ENCODE measurements at places on chromosomes 5 and 9.
A peak's percentile ranks its signal among the peaks of the same experiment; 100 is the strongest.

GRCh38 chr5:53817183-53817582 is 256.7 kb downstream of the NDUFS4 start:
- DNase-seq, result no peak

DNA sequence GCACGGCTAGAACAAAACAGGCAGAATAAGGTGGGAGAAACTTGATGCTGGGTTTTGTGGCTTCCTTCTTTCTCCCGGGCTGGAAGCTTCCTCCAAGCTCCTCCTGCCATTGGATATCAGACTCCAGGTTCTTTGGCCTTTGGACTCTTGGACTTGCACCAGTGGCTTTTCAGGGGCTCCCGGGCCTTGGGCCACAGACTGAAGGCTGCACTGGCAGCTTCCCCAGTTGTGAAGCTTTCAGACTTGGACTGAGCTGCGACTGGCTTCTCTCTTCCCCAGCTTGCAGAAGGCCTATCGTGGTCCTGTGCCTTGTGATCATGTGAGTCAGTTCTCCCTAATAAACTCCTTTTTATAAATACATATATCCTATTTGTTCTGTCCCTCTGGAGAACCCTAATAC is 364.4 kb downstream of the DNAH5 start:
- DNase-seq, result no peak

GRCh38 chr5:43019614-43020398 is 20.3 kb downstream of the ANXA2R start:
- DNase-seq, result peak; percentile 71

DNA sequence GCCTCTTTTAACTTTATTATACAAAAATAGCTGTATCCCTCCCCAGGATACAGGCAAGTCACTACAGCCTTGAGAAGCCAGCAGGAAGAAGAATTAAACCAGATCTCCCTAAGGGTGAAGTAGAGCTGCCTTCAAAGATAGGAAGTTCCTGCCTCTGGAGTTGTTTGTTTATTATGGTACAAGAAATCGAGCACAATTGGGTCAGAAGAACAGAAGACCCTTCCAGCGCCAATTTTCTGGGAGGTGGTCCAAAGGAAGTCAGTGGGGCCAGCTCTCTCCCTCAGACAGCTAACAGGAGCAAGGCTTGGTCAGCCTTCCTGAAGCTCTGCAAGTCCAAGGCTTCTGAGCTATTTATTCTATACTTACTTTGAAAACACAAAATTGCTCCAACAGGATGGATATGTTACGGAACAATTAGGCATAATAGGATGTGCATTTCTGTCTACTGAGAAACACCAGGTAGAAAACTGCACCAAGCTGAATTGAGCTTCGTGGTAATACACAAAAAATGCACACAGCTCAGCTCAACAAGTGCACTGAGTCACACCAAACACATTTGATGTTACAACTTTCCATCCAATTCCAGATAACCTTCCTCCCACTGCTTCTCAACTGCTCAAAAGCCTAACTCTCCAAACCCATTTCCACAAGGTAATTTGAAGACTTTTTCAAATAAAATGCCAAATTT is 16.0 kb downstream of the SERINC5 start:
- DNase-seq, result no peak

DNA sequence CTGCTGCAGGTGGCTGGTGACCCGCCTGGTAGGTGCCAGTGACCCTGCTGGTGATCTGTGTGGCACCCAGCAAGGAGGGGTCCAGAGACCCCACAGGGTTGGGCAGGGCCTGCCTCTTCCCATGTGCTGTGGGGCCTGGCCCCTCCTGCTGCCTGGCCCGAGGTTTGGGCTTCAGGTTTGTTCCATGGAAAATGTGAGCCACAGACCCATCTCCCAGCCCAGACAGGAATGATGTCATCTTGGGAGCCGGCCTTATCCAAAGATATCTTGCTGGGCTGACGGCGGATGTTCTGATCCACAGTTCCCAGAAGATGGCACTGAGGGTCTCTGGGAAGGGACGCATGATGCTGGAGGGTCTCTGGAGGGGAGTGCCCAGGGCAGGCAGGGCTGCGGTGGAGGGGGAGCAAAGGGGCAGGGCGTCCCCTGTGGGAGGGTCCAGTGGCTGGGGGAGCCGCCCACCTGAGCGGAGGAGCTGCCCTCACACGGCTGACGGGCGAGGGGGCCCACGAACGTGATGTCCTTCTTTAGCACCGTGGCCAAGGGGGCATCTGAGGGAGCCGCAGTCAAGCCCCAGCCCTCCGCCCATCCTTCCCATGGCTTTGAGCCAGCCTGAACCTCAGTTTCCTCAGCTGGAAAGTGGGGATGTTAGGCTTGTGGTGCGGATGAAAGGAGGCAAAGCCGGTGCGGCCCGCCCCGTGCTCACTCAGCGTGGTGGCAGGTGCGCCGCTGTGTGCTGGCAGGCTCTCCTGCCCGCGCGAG is 68.1 kb downstream of the COL5A1 start:
- no peak for DNase-seq

DNA sequence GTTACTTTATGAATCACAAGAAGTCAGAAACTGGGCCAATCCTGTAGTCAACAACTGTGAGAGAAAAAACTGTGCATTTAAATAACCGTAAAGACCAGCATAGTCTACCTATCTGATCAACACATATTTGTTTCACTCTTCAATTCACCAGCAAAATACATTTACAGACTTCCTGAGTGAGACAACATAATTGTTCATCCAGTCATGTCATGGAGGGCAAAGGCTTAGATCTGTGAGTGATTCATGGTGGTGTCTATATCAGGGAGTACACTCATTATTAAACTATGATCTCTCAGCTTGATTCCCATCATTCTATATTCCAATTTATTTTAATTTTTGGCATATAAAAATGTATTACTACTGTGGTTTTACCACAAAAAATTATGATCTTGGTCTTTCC is 694.6 kb downstream of the DNAH5 start:
- no peak for DNase-seq

- DNase-seq, result no peak
Observed at GRCh38 chr9:113503131-113503541, 39.6 kb downstream of the RGS3 start.

DNA sequence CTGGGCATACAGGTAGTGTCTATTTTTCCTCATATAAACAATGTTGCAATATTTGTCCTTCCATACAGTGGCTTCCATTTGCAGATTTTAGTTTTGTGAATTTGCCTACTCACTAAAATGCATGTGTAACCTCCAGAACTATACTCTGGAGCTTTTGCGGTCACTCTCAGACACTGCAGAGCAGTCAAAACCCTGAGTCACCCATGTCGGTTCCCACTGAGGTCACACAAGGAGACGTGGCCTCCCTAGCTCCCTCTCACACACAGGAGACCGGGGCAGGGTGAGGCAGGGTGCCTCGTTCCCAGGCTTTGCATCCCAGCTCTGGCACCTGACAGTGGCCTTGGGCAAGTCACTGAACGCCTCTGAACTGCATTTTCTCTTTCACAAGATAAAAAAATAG is 55.5 kb upstream of the ZNF354A start:
- DNase-seq, result no peak

- no peak for DNase-seq
Observed at GRCh38 chr9:38622288-38622674, 1.9 kb upstream of the ANKRD18A start.

DNA sequence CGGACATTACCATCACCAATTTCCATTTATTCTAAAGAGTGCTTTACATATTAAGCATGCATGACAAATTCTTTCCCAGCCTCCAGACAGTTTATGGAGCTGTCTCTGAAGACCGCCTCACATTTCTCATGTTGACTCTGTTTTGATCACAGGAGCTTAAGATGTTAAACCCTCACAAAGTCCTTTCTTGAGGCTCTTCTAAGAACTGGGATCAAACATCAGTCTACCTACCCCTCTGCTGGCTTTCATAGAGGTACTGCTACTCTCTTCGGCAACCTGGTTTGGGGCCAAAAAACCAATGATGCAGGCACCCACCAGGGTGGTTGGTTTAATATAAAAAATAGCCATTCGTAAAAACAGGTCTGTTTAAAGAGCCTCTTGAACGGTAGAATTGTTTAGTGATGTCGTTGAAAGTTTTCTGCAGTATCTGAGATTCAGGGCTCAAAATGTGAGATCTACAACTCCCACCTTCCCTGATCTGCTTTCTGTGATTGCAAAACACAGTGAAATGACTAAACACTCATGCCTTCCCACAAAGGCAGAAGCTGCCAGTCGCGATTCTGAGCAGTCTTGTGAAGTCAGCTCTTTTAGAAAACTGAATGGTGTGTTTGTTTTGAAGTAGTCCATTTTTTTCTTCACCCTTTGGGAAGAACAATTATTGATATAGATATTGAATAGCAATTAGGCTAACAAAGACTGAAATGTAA is 3.5 kb downstream of the RXFP3 start:
- DNase-seq, result no peak

DNA sequence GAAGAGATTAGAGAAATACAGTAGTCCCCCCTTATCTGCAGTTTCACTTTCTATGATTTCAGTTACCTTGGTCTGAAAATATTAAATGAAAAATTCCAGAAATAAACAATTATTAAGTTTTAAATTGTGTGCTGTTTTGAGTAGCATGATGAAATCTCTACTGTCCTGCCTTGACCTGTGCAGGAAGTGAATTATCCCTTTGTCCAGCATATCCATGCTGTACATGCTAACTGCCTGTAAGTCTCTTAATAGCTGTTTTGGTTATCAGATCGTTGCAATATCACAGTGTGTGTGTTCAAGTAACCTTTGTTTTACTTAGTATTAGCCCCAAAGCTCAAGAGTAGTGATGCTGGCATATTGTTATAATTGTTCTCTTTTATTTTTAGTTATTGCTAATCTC is 11.2 kb upstream of the JAK2 start:
- no peak for DNase-seq

- DNase-seq, result no peak
Observed at GRCh38 chr9:71122022-71122275, 528 bp upstream of the TRPM3 start.

GRCh38 chr5:178992291-178992895 is 2.7 kb downstream of the GRM6 start:
- DNase-seq, result no peak

DNA sequence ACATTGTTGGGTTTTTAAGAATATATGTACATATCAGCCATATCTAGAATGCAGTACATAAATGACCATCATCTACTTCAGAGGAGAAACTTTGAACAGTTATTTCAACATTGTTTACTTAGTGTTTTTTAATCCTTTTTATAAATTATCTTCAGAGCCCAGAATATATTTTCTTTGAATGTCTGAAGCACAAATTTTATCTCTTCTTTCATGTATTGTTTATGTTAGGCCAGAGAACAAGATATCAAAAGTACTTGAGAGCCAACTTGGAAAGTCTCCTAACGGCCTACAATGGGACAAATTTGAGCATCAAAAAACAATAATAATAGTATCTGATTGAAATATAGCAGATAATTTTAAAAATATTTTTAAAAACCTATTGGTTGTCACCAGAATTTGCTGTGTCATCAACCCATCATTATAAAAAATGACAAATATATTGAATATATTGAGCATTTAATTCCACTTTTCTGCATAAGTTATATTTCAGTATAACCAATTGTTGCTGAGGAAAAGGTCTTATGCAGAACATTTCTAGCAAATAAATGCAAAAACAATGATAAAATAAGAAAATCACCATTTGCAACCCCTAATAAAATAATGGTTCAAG is 67.5 kb upstream of the CCNG1 start:
- DNase-seq, result no peak

DNA sequence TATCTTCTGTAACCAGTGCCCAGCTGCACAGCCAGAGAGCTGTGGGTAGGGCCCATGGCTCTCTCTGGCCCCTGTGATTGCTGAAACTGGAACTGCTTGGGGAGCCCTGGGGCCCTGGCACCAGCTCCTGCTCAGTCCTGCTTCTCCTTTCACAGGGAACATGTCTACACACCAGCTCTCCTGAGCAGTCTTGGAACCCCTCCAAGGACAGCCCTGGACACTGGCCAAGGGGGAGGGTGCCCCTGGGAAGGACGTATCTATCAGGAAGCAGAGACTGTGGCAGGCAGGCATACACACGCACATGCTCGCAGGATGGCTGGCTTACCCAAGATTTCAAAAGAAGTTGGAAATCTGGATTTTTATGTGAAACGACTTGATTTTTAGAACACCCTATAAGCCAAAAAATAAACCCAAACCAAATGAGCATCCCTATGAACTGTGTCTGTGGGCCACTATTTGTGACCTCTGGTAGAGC is 8.8 kb upstream of the TRAF1 start:
- DNase-seq, result no peak

- DNase-seq, result no peak
Observed at GRCh38 chr5:23996525-23996924, 489.1 kb downstream of the PRDM9 start.

DNA sequence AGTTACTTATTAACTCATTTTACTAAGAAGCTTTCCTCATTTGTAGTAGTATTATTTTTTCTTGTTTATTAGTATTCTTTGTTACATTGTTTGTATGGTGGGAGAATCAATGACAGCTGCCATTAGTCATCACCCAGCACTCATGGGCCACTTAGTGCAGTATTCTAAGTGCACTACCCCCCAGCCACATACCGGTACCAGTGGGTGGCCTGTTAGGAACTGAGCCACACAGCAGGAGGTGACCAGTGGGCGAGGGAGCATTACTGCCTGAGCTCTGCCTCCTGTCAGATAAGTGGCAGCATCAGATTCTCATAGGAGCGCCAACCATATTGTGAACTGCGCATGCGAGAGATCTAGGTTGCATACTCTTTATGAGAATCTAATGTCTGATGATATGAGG is 24.2 kb upstream of the CAMLG start:
- no peak for DNase-seq

DNA sequence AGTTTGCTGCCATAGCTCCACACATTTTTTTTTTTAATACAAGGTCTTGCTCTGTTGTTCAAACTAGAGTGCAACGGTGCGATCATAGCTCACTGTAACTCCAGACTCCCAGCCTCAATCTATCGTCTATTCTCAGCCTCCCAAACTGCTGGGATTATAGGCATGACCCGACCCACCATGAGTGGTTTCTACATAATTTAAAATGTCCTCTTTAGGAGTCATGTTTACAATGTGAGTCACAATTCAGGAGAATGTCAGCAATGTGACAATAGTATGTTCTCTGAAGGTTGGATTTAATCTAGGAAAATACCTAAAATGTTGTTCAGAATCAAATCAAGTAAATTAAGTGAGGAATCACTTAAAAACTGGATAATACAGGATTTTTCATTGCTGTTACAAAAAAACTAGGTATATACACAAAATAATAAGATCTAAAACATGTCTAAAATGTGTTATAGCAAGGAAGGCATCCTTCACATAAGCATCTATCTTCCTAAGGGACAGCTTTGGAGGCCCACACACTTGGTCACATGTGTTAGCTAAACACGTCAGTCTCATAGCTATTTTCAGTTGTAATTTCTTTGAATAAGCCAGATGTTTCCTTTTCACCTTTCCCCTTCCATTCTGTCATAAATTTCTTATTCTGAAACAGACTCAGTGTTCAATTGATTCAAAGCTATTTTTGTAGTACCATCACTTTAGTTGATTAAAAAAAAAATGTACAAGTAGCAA is 30.0 kb upstream of the ELAVL2 start:
- no peak for DNase-seq

- DNase-seq, result no peak
Observed at GRCh38 chr9:135665795-135666189, 2.7 kb downstream of the LCN9 start.

- no peak for DNase-seq
Observed at GRCh38 chr9:35609001-35609819, 4.1 kb downstream of the TESK1 start.

All from activated naive CD4-positive, alpha-beta T cell (primary cell).